Esophagus squamous epithelium (tissue), 5 donors: ENCODE measurements at places on chromosomes 11 and 22.

DNA sequence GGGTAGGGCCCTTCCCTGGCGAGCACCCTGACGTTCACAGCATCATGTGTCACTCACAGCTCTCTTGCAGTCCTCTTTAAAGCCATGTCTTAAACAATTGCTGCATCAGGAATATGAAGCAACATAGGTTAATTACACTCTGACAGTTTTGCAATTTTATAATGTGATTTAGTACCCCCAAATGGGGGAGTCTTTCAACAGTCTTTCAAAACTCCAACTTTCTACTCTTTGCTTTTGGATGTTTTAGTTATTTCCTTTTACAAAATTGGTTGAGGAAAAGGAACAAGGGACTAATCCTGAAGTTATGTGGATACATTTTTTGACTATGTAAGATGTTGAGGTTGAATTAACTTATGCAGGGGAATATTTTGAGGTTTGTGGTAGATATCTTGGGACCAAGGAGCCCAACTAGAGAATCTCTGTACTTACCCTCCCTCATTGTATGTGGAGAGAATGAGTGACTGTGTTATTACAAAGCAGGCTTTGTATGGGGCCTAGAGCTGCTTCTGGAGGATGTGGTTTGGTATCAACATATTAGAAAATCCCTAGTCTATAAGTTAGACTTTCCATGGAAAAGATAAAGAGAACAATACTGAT lies at the start of gene MMP8:
Gene MMP8, minus strand, starts transcription at position 51 of the 597 bp plus-strand sequence. CDS start 99 bp downstream, outside the sequence.
- no peaks in the 10 kb centered on the region for H3K36me3 ChIP-seq
- DNase-seq: no peak
- H3K27me3 ChIP-seq: no peaks in the 10 kb centered on the region
- no peak within 1 kb of the TSS for H3K27ac ChIP-seq
- H3K4me1 ChIP-seq: no peaks in the 10 kb centered on the region
- no peak within 1 kb of the TSS for H3K4me3 ChIP-seq

- no peak overlapping the region for H3K4me3 ChIP-seq
- DNase-seq: no peak
- H3K36me3 ChIP-seq: no peaks in the 10 kb centered on the region
- H3K4me1 ChIP-seq: peaks cover 10% of the 10 kb centered on the region
Observed at GRCh38 chr11:45659818-45660160, 5.6 kb downstream of the CHST1 start.

DNA sequence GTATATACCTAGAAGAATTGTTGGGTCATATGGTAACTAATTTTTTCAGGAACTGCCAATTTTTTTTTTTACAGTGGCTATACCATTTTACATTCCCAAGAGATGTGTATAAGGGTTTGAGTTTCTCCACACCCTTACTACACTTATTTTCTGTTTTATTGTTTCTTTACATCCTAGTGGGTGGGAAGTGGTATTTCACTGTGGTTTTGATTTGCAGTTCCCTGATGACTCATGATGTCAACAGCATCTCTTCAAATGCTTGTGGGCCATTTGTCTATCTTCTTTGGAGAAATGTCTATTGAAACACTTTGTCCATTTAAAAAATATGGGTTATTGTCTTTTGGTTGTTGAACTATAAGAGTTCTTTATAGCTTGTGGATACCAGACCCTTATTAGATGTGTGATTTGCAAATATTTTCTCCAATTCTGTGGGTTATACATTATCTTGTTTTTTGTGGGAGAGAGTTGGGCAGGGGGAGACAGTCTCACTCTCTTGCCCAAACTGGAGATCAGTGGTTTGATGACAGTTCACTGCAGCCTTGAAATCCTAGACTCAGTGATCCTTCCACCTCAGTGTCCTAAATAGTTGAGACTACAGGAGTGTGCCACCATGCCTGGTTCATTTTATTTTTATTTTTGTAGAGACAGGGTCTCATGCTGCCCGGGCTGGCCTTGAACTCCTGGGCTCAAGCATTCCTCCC lies 30.3 kb upstream of the PISD start:
- no peak overlapping the region for H3K4me3 ChIP-seq
- peaks cover 20% of the 10 kb centered on the region for H3K36me3 ChIP-seq
- no peaks in the 10 kb centered on the region for H3K27me3 ChIP-seq
- H3K4me1 ChIP-seq: no peaks in the 10 kb centered on the region
- DNase-seq: no peak
- no peak overlapping the region for H3K27ac ChIP-seq

GRCh38 chr11:112132737-112133136 lies 31.2 kb downstream of the IL18 start:
- DNase-seq: no peak
- H3K4me3 ChIP-seq: no peak overlapping the region
- H3K36me3 ChIP-seq: no peaks in the 10 kb centered on the region
- H3K4me1 ChIP-seq: peaks cover 20% of the 10 kb centered on the region

- DNase-seq: no peak
- no peaks in the 10 kb centered on the region for H3K36me3 ChIP-seq
- no peak overlapping the region for H3K4me3 ChIP-seq
- H3K27me3 ChIP-seq: no peaks in the 10 kb centered on the region
- H3K27ac ChIP-seq: no peak overlapping the region
Observed at GRCh38 chr11:123822599-123822998, 16.4 kb upstream of the OR6M1 start.
